ENCODE measurements at places on chromosomes 7 and 10. TPM values are rescaled to one million over a fixed set of nuclear protein-coding genes. Genes with fewer than 3 reads are reported as not detected.

DNA sequence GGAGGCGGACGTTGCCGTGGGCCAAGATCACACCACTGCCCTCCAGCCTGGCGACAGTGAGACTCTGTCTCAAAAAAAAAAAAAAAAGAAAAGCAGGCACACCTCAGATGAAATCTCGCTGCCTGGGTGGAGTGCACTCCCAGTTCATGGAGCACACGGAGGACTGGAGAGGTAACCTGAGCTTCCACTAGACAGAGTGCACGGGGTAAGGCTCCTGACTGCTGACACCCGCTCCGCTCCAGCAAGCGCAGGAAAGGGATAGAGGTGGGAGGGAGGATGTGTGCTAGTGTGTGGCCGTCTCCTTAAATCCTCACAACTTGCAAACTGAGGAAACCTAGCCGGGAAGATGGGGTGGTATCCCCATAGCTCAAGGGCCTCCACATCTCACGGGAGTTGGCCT is 50.8 kb downstream of the FAM53B start:
- DNase-seq, result no peak

Gene ATP6V1F
- 98.8 TPM for polyA plus RNA-seq

GRCh38 chr7:152709287-152710152 is 33.6 kb upstream of the XRCC2 start:
- no peak for DNase-seq

DNA sequence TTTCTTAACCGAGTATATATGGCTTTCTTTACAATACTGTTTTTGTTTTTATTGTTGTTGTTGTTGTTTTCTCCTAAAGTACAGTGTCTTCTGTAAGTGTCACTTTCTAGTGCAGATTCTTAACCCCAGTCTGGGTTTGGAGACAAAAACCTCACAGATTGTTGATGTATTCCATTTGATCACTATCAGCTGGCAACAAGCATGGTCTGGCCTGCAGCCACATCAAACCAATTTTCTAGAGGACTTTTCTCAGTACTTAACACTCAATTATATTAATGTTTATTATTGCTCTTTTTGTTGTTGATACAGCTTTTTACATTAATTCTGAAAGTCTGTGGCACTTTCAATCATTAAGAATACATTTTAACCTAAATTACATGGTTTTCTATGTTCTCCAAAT is 17.1 kb downstream of the LRRN3 start:
- DNase-seq, result no peak

- no peak for DNase-seq
Measured at GRCh38 chr10:93438613-93439253, 43.4 kb downstream of the MYOF start.

DNA sequence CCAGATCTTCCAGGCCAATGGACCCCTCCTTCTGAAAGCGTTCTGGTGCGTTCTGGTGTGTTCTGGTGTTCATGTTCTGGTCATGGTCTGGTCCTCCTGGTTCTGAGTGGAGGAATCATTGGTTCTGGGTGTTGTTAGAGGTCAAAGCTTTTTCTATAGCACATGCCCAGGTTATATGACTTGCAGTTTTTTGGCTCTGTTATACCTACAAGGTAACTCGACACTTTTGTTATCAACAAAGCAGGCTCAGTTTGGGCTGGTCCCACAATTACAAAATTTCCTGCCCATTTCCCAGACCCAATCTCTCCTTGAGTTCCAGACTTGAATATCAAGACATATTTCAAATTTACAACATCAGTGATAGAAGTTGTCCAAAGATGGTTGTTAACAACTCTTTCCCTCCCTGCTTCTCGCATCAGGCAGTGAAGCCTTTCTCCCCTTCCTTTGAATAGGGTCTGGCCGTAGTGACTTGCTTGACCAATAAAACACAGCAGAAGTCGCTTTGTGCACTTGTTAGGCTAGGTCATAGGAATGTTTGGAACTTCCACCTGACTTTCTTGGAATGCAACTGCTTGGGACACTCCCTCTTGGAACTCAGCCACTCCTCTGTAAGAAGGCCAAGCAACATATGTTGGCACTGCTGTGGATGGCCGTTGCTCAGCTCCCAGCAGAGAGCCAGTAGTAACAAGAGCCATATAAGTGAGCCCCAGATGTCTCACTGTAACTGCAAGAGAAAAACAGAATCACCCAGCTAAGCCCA is 83.1 kb upstream of the STEAP1B start:
- DNase-seq, result peak; percentile 78

Gene MNX1
- not detected for polyA plus RNA-seq

DNA sequence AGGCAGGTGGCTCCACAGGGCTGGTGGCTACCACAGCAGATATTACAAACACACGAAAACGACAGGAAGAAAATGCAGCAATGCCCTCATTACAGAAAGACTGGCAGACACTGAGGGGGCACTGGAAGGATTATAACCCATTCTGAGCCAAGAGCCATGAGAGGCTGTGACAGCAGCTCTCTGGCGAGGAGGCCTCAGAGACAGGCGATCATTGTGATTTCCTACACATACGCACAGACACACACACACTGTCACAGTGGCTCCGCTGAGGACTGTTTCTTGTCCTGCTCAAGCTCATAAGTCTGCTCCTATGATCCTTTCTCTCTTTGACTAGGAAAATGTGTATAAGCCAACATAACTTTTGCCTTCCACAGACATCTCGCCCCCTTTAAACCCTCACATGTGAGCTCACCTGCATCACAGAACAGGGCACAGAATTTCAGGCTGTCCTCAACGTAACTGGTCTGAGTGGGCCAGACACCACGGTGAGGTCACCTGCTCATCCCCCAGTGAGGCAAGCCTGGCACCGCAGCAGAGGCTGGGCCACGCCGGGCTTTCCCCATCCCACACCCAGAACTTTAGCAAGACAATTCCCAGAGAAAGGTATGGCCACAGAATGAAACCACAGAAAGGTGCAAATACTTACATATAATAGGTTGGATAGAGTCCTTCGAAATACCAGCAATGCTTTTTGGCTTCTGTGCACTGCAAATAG is 51.7 kb downstream of the VOPP1 start:
- no peak for DNase-seq

DNA sequence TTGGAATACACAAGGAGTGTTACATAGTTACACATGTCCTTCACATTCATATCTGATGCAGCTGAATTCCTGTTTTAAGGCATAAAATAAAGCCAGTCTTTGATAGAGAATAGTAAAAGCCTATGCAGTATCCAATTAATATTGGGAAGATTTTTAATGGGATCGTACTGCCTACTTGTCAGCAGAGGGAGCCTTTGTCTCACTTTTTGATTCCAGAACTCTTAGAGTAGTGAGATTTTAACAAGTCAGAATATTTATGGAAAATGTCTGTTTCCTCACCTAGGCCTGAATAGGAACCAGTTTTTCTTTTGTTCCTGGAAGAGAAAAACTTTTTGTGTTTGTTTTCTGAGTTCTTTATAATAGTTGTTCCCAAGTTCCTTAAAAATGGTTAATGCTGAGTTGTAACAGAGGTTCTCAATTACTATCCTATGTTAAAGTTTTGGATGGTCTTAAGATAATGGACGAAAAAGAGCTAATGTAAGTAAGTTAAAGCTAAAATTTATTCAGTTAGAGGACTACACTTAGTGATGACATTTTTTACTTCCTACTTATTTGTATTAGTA is 114.0 kb downstream of the BBS9 start:
- DNase-seq, result peak; percentile 45

DNA sequence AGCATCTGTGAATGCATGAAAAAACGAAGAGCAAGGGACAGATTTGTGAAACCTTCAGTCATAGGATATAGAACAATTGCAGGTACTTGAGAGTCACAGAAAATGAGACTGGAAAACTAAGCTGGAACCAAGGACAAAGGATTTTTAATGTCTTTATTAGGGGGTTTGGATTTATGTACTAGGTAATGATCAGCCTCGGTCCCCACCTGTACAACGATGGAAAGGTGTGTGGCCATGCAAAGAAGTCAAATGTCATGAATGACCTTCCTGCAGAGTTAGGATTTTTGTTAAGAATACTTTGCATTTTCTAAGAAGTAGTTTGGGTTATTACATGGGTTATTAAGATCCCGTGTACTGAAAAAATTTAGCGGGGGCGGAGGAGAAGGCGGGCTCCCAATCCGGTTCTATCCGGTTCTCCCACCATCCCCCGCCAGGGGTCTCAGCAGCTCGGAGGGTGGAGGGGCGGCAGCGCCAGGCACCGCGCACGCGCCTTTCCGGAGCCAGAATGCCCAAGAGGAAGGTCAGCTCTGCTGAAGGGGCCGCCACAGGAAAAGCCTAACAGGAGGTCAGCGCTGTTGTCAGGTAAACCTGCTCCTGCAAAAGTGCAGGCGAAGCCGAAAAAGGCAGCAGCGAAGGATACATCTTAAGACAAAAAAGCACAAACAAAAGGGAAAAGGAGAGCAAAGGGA is 327.5 kb upstream of the PLXDC2 start:
- DNase-seq, result peak; percentile 53

DNA sequence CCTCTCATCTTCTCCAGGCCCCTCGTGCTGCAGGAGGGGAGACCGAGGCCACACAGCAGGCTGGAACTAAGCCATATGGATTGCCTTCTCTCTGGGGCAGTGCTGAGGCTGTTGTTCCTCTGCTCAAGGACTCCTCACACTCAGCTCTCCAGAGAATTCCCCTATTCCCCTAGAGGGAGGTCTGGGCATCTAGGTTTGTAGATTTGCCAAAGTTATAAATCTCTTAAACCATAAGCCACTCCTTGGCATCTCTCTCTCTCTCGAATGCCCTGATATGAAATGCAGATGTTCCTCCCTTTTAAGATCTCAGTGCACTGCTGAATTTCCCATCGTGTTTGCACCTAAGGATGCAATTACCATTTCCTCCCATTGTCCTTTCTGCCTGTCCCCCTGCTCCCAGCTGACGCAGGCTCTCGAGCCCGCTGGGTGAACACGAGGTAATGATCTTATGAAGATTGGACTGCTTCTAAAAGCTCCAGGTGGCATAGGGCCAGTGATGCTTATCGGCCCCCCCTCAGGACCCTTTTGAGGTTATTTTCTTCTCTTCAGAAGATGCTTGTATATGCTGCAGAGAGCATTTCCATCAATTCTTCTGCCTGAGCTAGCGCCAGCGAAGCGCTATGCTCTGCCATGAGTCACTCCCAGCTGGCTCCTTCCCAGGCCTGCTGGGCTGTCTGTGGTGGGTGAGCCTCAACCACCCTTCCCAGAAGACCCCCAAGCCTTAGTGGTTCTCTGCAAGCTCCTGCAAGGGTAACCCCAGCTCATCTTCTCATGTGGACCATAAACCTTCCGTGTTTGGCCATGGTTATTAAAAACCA is 41.6 kb upstream of the AQP1 start:
- DNase-seq, result no peak

Gene DLX6
- polyA plus RNA-seq, result not detected

Gene PNLIPRP2
- not detected for polyA plus RNA-seq

Data from muscle of back (tissue), 13 donors.